Nephron progenitor cell (in vitro differentiated cells): ENCODE measurements at places on chromosomes 13 and 19.

DNA sequence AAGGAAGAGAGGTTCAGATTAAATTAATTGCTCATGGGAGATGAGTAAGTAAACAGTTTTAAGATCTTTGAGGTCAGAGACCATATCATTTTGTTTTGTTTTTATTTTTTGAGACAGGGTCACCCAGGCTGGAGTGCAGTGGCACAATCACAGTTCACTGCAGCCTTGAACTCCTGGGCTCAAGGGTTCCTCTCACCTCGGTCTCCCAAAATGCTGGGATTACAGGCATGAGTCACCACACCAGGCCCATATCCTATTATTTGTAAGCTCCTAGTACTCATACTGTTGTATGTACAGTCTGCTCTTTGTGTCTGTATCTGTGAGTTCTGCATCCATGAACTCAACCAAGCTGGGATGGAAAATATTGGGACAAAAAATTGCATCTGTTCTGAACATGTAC, 6.0 kb upstream of the RASL11A start:
- H3K4me3 ChIP-seq, result no peak overlapping the region
- peaks cover 4% of the 10 kb centered on the region for H3K4me1 ChIP-seq
- no peak overlapping the region for H3K27ac ChIP-seq
- H3K27me3 ChIP-seq, result peaks cover 12% of the 10 kb centered on the region
- peaks cover 23% of the 10 kb centered on the region for H3K36me3 ChIP-seq

- peaks cover 79% of the 10 kb centered on the region for H3K4me1 ChIP-seq
- DNase-seq, result no peak
- peak overlapping the region; percentile 83 for H3K4me3 ChIP-seq
- no peak overlapping the region for H3K27ac ChIP-seq
- H3K27me3 ChIP-seq, result peaks cover 8% of the 10 kb centered on the region
These were observed 1.7 kb downstream of the SSBP4 start for GRCh38 chr19:18420930-18421329.

GRCh38 chr13:53343361-53343744, 314.7 kb downstream of the OLFM4 start:
- no peaks in the 10 kb centered on the region for H3K4me1 ChIP-seq
- H3K27ac ChIP-seq, result no peak overlapping the region
- H3K36me3 ChIP-seq, result no peaks in the 10 kb centered on the region
- H3K27me3 ChIP-seq, result peaks cover 4% of the 10 kb centered on the region

DNA sequence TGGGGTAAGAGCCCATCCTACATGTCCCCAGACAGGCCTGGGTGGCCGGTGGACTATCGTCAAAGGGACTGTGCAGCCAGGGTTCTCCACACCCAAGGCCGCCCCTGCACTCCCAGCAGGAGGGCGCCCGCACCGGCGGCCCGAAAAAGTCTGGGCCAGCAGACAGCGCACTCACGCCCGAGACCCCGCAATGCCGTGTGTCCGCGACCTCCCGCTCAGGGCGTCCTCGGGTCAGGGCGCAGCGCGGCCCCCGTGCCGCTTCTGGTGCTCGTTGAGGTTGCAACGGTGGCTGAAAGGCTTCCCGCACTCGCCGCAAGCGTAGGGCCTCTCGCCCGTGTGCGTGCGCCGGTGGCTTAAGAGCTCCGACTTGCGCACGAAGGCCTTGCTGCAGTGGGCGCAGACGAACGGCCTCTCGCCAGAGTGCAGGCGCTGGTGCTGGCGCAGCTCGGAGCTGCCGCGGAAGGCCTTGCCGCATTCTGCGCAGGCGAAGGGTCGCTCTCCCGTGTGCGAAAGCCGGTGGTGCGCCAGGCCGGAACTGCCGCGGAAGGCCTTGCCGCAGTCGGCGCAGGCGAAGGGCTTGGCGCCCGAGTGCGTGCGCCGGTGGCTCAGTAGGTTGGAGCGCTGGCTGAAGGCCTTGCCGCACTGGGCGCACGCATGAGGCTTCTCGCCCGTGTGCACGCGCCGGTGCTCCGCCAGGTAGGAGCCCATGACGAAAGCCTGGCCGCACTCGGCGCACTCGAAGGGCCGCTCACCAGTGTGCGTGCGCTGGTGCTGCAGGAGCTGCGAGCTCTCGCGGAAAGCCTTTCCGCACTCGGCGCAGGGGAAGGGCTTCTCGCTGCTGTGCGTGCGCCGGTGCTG, 2.8 kb upstream of the A1BG start:
- peaks cover 11% of the 10 kb centered on the region for H3K36me3 ChIP-seq
- H3K27ac ChIP-seq, result no peak overlapping the region
- DNase-seq, result no peak
- H3K4me1 ChIP-seq, result peaks cover 27% of the 10 kb centered on the region

GRCh38 chr13:64078480-64078936, 2662.9 kb upstream of the PCDH20 start:
- no peak overlapping the region for H3K4me3 ChIP-seq
- H3K27ac ChIP-seq, result no peak overlapping the region
- no peaks in the 10 kb centered on the region for H3K36me3 ChIP-seq
- H3K27me3 ChIP-seq, result no peaks in the 10 kb centered on the region
- no peak for DNase-seq

DNA sequence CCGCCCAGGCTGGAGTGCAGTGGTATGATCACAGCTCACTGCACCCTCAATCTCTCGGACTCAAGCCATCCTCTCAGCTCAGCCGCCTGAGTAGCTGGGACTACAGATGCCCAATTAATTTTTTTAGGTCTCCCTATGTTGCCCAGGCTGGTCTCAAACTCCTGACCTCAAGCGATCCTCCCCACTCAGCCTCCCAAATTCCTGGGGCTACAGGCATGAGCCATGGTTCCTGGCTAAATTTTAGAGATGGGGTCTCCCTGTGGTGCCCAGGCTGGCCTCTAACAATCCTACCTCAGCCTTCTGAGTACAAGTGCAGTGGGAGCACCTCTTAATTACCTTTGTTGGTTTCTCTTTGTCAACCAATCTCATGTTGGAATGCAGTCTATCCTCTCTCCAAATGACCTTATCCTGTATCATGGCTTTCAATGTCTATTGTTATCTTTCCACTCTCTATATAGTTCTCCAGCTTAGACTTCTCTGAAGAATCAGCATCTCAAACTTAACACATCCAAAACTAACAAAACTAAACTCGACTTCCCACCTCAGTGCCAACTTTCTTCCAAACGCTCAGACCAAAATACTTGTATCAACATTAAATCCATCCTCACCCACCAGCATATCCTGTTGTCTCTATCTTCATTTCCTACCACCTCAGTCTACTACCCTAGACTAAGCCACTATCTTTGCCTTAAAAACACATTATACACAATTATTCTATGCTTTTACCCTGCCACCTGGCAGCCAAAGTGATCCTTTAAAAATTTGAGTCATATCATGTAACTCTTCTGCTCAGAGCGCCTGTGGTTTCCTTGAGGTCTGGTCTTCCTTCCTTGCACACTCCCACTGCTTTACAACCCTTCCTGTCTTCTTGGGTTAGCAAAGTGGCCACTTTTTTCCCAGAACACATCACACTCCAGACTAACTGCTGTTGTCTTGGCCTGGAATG, 6.7 kb downstream of the TPT1 start:
- H3K4me3 ChIP-seq, result no peak overlapping the region
- no peaks in the 10 kb centered on the region for H3K27me3 ChIP-seq
- peaks cover 46% of the 10 kb centered on the region for H3K36me3 ChIP-seq
- peaks cover 46% of the 10 kb centered on the region for H3K4me1 ChIP-seq
- no peak for DNase-seq

GRCh38 chr13:33057019-33057780, 41.0 kb downstream of the KL start:
- DNase-seq, result no peak
- no peak overlapping the region for H3K4me3 ChIP-seq
- peaks cover 7% of the 10 kb centered on the region for H3K27me3 ChIP-seq
- peaks cover 36% of the 10 kb centered on the region for H3K4me1 ChIP-seq
- H3K36me3 ChIP-seq, result peaks cover 4% of the 10 kb centered on the region

DNA sequence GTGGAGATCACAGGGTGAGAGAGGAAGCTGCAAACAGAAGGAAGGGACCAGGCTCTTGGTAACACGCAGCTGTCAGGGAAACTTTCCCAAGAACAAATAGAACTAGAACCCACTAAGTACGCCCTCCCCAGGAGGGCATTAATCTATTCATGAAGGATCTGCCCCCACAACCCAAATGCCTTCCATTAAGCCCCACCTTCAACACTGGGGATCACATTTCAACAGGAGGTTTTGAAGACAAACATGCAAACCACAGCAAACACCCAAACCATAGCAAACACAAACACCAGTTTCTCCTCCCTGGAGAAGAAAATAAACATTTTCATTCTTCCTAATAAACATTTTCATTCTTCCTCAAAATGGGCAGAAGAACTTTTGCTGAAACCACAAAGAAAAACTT, 329.6 kb downstream of the EFNB2 start:
- no peaks in the 10 kb centered on the region for H3K27me3 ChIP-seq
- peak overlapping the region; percentile 73 for H3K27ac ChIP-seq
- DNase-seq, result no peak
- H3K4me1 ChIP-seq, result peaks cover 54% of the 10 kb centered on the region
